ENCODE measurements at places on chromosomes 4 and X.
A peak's percentile ranks its signal among the peaks of the same experiment; 100 is the strongest.

- peak; percentile 54 for DNase-seq
These were observed 144.6 kb upstream of the NOCT start for GRCh38 chr4:138870737-138871554.

DNA sequence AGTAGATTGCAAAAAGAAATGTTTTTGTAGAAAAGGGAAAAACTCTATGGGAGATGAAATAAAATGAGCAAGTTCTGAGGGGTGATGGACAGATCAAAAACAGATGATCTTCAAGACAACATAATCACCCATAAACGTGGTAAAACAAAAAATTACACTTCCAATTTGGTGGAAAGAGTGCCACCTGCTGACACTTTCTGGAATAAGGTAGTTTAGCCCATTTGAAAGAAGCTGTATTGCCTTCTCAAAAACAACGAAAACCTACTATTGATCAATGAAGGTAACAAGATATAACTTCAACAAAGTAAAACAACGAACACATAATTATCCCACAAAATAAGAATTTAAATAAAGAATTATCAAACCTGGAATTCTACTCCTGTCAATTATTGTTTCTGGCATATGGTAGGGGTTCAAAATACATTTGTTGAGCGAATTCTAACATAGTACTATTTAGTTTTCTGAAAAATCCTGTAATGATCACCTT lies 2.5 kb downstream of the COQ2 start:
- DNase-seq, result peak; percentile 86

DNA sequence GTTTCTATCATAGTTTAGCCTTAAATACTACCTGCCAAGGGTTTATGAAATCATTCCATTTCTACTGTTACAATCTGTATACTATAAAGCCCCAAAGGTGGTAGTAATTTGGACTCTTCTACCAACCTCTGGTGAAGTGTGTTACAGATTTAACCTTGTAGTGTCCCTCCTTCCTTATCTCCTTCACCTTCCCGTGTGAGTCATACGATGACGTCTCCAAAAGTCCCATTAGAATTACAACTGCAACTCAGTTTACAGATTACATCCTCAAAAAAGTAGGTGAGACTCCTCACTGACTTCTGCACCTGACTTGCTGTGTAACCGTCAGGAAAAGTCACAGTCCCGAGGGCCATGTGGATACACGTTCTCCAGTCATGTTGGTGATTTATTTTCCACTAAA lies 219.0 kb downstream of the DCTD start:
- no peak for DNase-seq

GRCh38 chr4:78552389-78553042 lies 946 bp downstream of the ANXA3 start:
- no peak for DNase-seq

DNA sequence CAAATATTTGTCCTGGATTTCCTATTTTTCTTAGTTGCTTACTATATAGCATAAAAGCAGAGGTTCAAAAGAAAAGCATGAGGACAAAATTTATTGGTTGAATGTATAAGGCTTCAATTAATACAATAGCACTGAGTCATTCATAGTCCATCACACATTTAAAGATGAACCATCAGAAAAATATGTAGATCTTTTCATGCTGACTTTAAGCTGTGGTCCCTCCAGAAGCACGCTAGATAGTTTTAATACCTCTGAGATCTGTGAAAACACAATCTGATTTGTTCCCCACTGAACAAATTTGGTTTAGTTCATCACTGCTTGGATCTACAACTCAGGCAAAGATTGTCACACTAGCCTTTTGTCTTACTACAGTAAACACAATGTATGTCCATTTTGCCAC lies 377.2 kb upstream of the ANXA10 start:
- no peak for DNase-seq

DNA sequence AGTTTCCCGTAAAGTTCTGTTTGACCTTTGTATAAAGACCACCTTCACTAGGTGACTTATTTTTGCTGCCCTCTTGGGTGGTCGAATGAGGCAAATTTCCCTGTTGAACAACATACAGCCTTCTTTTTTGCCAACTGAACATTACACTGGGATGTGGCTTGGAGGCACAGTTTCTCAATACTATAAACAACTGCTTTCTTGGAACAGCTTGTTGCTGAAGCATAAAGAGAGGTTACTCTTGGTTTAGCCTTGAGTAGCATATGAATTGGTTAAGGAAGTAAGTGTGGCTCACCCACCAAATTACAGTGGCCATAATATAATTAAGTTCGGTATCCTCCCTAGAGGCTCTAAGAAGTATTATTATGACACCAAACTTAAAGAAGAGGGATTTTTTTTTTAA lies 40.0 kb downstream of the HHIP start:
- DNase-seq, result no peak

- DNase-seq, result no peak
These were observed 71.3 kb upstream of the IQCM start for GRCh38 chr4:149886786-149887490.

Data from CD4-positive, CD25-positive, alpha-beta regulatory T cell (primary cell).